ENCODE measurements at places on chromosomes 11 and 22.

GRCh38 chr11:122769126-122769780, 69.0 kb upstream of the CRTAM start:
- ATAC-seq = no peak

- no peak for ATAC-seq
Measured at GRCh38 chr22:42879371-42880021, 22.4 kb upstream of the ARFGAP3 start.

DNA sequence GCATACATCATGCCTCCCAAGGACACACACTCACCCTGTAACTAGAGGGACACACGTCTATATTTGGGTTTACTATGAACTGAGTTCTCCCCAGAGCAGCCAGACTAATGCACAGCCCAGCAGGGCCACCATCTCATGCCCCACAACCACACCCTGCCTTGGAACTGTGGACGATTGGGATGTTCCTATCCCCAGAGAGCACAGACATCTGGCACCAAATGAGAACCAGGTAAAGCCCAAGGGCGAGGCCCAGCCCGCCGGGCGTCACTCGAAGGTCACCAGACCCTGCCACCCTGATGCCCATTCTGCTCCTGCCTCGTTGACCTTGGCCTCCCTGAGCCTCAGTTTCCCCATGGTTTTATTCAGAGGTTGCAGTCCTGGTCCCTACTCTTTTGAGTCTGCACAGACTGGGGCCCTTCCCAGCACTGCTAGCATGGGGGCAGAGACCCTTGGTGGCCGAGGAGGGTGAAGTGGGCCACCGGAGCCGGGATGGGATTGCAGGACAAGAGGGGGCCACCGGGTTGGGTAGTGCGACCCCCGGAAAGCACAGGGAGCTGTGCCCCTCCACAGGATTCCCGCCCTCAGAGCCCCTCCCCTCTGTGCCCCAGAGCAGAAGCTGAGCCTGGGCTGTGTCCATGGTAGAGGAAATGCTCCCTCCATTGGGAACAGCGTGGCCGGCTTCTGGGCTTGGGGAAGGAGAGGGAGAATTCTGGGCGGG, 56.8 kb downstream of the IGLL5 start:
- ATAC-seq = no peak

- peak; percentile 24 for ATAC-seq
Measured at GRCh38 chr11:46686886-46687795, 13.3 kb downstream of the ARHGAP1 start.

GRCh38 chr11:58577555-58578135, 1.2 kb upstream of the ZFP91 start:
- ATAC-seq = no peak

DNA sequence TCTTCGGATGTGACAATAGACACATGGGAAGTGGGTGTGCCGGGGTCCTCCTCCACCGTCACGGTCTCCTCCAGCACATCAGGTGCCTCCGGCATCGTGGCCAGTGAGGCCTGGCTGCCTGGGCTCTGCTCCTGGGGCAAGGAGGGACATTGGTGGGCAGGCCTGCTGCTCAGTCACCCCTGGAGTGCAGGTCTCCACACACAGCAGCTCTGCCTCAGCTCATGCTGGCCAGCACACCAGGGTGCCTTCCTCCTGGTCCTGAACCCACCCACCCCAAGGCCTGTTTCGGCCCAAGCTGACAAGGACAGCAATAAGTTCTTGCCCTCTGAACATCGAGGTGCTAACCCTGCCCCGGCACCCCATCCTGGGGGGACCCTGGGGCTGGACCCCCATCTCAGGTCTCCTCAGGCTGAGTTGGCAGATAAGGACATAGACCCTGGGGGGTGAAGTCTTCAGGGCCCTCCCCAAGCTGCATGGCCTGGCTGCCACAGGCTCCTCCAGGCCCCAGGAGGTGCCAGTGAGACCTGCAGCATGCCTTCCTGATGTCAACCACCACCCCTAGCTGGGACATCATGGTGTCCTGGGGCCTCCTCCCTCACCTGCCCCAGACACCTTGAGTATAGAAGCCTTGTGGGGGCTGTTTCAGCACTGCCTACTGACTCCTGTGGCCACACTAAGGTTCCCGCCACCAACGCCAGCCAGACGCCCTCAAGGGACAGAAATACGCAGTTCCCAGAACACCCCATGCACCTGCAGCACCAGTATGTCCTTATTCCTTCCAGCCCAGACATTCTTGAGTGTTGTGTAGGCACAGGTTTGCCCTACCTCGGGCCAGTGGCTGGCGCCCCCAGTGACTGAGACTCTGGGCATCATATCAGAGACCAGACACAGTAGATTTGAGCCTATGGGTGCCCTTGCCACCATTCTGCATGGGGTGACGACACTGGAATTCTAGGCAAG, 34.4 kb downstream of the ARVCF start:
- ATAC-seq = no peak

GRCh38 chr11:35082321-35083180, 56.4 kb upstream of the CD44 start:
- ATAC-seq = peak; percentile 98

GRCh38 chr11:26186389-26186788, 145.5 kb upstream of the ANO3 start:
- no peak for ATAC-seq

DNA sequence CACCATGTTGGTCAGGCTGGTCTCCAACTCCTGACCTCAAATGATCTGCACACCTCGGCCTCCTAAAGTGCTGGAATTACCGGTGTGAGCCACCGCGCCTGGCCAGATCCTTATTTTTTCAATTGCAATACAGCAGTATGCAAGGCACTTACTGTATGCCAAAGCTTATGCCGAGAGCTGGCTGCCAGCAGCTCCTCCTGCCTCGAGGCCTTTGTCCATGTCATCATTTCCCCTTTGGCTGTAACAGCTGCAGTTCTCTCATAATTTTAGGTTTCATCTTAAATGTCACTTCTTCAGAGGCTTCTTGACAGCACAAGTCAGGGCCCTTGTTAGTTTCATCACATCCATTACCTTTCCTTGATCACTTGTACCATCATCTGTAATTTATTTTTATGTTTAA, 1.5 kb upstream of the SREBF2 start:
- no peak for ATAC-seq
